Left lung (tissue), 14 donors: ENCODE measurements at places on chromosomes 6 and 20. TPM values are rescaled to one million over a fixed set of nuclear protein-coding genes. Genes with fewer than 3 reads are reported as not detected.

The EYS gene
- 0.37 TPM for polyA plus RNA-seq

The HCK gene
- polyA plus RNA-seq: 3.0 TPM

DNA sequence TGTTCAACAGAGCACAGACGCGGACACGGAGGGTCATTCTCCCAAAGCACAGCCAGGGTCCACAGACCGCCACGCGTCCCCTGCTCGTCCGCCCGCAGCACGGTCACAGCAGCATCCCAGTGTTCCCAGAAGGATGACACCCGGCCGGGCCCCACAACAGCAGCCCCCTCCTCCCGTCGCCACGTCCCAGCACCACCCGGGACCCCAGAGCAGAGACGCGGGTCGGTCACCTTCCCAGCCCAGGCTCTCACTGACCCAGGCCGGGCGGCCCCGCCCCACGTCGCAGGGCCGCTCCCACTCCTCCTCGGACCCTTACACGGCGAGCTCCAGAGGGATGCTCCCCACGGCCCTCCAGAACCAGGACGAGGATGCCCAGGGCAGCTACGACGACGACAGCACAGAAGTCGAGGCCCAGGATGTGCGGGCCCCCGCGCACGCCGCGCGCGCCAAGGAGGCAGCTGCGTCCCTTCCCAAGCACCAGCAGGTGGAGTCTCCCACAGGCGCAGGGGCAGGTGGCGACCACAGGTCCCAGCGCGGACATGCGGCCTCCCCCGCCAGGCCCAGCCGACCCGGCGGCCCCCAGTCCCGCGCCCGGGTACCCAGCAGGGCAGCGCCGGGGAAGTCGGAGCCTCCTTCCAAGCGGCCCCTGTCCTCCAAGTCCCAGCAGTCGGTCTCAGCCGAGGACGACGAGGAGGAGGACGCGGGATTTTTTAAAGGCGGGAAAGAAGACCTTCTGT, 64.3 kb downstream of the FNDC1 start:
- DNase-seq: no peak

GRCh38 chr6:14713008-14713960, 532.6 kb upstream of the JARID2 start:
- no peak for DNase-seq

GRCh38 chr20:56636716-56637115, 7.6 kb downstream of the TFAP2C start:
- no peak for DNase-seq

GRCh38 chr20:24379484-24379927, 89.9 kb upstream of the SYNDIG1 start:
- no peak for DNase-seq
